Activated T-cell treated with anti-CD3 and anti-CD28 coated beads, Interleukin-2, amount 50 U/mL, for 72 hours (primary cell): ENCODE measurements at places on chromosomes 3 and 15.

- DNase-seq, result peak; percentile 29
These were observed 720.6 kb upstream of the CBLB start for GRCh38 chr3:106589311-106589942.

DNA sequence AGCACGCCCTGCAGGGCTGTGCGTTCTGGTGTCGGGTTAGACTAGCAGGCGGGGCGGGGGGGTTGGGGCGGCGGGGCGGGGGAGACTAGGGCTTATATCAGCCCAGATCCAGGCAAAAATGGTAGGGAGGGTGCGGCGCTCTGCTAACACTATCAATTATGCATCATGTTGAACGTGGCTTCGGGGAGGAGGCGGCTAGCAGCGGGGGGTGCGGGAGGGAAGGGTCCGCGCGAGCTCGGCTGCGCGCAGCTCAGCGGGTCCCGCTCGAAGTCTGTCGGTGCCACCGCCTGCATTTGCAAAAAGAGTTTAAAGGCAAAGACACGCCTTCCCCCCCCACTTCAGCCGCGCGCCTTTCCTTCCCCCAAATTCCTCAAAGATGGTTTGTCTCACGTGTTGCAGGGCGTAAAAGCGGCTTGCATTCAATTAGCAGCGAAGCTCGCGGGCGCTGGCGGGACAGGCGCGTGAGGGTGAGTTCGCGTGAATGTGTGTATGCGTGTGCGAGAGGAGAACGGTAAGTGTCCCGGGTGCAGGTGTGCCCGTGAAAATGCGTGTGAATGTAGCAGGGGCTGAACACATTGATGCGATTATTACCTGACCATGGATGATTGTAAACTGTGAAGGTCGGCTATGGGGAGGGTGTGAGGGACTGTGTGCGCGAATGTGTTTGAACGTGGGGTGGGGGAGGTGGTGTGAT, at the start of gene ISLR2:
TSS of gene ISLR2 (plus strand) at position 432 of the 694 bp plus-strand sequence. CDS start 2,169 bp downstream, outside the sequence.
- no peak for DNase-seq

DNA sequence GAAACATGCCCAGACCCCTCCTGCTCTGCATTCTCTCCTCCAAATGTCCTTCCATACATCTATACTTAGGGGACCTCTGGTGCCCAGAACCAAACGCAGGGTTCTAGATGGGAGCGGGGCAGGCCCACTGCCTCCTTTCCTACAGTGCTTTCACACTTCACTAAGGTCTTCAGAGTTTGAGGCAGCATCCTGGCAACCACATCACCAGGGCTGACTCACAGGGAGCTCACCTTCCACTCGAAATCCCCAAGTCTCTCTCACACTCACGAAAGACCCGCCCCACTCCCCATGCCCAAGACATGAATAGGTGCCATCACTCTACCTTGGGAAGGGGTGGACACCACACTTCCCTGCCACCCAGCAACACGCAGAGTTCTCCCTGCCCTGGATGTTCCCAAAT, 18.9 kb downstream of the HOMER2 start:
- peak; percentile 38 for DNase-seq

DNA sequence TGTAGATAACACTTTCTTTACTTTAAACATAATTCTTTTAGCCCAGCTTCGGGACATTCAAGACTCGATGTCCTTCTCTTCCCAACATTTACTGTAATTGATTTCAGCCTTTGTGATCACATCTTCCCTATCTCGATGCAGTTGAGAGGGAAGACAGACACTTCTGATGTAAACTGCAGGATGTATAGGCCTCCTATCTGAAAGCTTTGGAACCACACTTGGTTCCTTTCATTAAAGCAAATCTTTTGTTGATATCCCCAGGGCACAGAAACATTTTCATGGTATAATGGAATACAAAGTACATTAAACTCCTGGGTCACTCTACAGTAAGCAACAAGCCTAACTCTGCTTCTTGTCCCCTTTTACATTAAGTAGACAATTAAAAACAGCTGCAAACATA, 6.4 kb downstream of the GRM7 start:
- DNase-seq, result no peak
